ENCODE measurements at places on chromosomes 1 and 21. TPM values are rescaled to one million over a fixed set of nuclear protein-coding genes. Genes with fewer than 3 reads are reported as not detected.

- H3K27me3 ChIP-seq = no peaks in the 10 kb centered on the region
- DNase-seq = no peak
- no peak overlapping the region for H3K27ac ChIP-seq
- peaks cover 4% of the 10 kb centered on the region for H3K4me1 ChIP-seq
- H3K36me3 ChIP-seq = no peaks in the 10 kb centered on the region
- H3K4me3 ChIP-seq = no peak overlapping the region
Observed at GRCh38 chr1:115176189-115176588, 86.9 kb upstream of the TSPAN2 start.

GRCh38 chr1:182713492-182713891 is 29.1 kb upstream of the RGS8 start:
- no peaks in the 10 kb centered on the region for H3K27me3 ChIP-seq
- H3K4me3 ChIP-seq = no peak overlapping the region
- no peaks in the 10 kb centered on the region for H3K36me3 ChIP-seq
- no peaks in the 10 kb centered on the region for H3K4me1 ChIP-seq
- no peak overlapping the region for H3K27ac ChIP-seq

GRCh38 chr1:164918140-164918539 is 359.2 kb downstream of the PBX1 start:
- no peak for DNase-seq
- H3K27ac ChIP-seq = no peak overlapping the region
- no peak overlapping the region for H3K4me3 ChIP-seq
- H3K4me1 ChIP-seq = no peaks in the 10 kb centered on the region

DNA sequence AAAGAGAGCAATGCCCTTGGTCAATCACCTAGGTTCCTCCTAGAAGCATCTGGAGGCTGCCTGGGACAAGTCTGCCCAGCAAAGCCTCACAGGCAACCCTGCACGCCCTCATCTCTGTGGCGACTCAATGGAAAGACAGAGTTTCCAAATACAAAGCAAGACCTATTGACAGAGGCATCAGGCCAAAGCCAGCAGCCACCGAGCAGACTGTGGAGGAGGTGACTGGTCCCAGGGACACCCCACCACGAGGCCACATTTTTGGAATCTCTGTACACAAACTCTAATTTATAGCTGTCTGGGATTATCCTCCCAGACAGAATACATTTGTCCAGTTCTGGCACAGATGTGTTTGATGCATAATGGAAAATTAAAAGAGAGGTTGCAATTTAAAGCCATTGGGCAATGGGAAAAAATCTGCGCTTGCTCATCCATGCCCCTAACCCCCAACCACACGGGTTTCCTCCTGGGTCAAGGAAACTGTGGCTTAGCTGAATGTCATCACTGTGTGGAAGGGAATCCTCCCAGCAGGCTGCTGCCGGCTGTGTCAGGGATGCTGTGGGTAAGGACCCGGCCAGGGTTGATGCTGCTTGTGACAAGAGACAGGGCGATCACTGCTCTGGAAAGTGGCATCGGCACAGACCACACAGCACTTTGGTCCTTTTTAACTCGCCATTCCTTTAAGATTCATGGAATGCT is 14.3 kb downstream of the TSPAN2 start:
- no peak overlapping the region for H3K4me3 ChIP-seq
- no peaks in the 10 kb centered on the region for H3K4me1 ChIP-seq
- H3K36me3 ChIP-seq = no peaks in the 10 kb centered on the region
- DNase-seq = peak; percentile 45
- peaks cover 17% of the 10 kb centered on the region for H3K27me3 ChIP-seq

PKP1 gene
- under 0.01 TPM for total RNA-seq

CSTB gene
- 24.8 TPM for total RNA-seq

LHX8 gene
- total RNA-seq = not detected

SRSF11 gene
- 107 TPM for total RNA-seq
